ENCODE measurements at places on chromosomes 2 and 18. TPM values are rescaled to one million over a fixed set of nuclear protein-coding genes. Genes with fewer than 3 reads are reported as not detected.

VIL1 gene
- total RNA-seq, result 0.71 TPM

COX5B gene
- total RNA-seq, result 701 TPM

TBC1D8 gene
- total RNA-seq, result 17.4 TPM

UGT1A9 gene
- not detected for total RNA-seq

SNORC gene
- 0.27 TPM for total RNA-seq

SH3RF3 gene
- 10.0 TPM for total RNA-seq

HRH4 gene
- under 0.01 TPM for total RNA-seq

GRCh38 chr18:67731851-67732250, 215.3 kb upstream of the DSEL start:
- H3K27ac ChIP-seq, result no peak overlapping the region
- H3K36me3 ChIP-seq, result no peaks in the 10 kb centered on the region
- H3K27me3 ChIP-seq, result no peaks in the 10 kb centered on the region
- H3K4me3 ChIP-seq, result no peak overlapping the region
- no peak for DNase-seq

DNA sequence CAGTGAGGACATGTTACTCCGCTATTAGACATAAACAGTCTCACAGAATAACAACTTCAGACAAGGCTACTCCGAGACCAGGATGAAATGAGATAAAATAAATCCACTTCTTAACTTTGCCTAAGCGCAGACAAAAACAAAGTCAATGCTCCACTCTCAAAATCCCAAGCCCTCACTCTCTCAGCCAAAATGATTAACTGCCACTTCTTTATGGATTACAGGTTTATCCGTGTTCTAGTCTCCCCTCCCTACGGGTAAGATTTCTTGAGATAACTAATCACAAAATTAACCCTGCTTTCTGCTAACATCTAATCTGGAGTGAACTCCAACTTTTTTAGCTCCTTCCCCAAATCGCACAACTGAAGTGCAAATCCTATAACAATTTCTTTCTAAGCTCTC, 1.1 kb upstream of the CRYGC start:
- no peaks in the 10 kb centered on the region for H3K36me3 ChIP-seq
- H3K27me3 ChIP-seq, result no peaks in the 10 kb centered on the region
- DNase-seq, result no peak
- no peak overlapping the region for H3K27ac ChIP-seq

- no peaks in the 10 kb centered on the region for H3K4me1 ChIP-seq
- H3K27me3 ChIP-seq, result no peaks in the 10 kb centered on the region
- H3K36me3 ChIP-seq, result peaks cover 35% of the 10 kb centered on the region
- H3K4me3 ChIP-seq, result no peak overlapping the region
These were observed 13.2 kb downstream of the MFSD2B start for GRCh38 chr2:24022975-24023575.

GRCh38 chr18:5646739-5647138, 102.9 kb upstream of the EPB41L3 start:
- no peaks in the 10 kb centered on the region for H3K4me1 ChIP-seq
- DNase-seq, result no peak
- no peak overlapping the region for H3K27ac ChIP-seq

GRCh38 chr18:33116376-33116775, 324.1 kb downstream of the CCDC178 start:
- H3K27me3 ChIP-seq, result no peaks in the 10 kb centered on the region
- H3K27ac ChIP-seq, result no peak overlapping the region
- DNase-seq, result no peak
- H3K36me3 ChIP-seq, result no peaks in the 10 kb centered on the region
- no peaks in the 10 kb centered on the region for H3K4me1 ChIP-seq
- no peak overlapping the region for H3K4me3 ChIP-seq

DNA sequence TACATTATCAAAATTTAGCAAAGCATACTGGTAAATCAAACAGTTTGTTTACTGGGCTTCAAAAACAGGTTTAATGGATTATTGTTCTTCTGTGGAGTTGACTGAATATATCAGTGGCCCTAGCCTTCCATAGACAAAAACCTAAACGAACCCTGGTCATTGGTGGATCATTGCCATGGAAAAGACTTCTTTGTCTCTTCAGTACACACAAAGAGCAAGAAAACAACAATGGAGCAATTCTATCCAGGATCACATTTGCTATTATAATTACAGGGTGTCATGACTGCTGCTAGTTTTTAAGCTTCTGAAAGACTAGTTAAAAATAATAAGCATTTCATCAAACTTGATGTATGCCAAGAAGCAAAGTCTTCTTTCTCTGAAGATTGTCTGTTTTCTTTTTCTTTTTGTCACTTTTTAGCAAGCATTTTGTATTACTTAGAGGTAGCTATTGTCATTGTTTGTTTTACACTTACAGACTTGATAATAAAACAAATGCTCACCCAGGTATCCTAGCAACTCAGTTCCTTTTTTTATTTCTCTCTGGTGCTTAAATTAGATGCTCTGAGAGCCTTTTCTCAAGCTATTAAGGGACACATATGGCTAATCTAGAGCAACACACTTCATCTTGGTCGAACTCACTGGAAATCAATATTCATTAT, 1228.7 kb upstream of the DDX18 start:
- no peaks in the 10 kb centered on the region for H3K27me3 ChIP-seq
- DNase-seq, result no peak
- H3K4me1 ChIP-seq, result no peaks in the 10 kb centered on the region
- H3K36me3 ChIP-seq, result no peaks in the 10 kb centered on the region

GRCh38 chr2:207802650-207803049, 32.9 kb upstream of the FZD5 start:
- no peak overlapping the region for H3K27ac ChIP-seq
- H3K27me3 ChIP-seq, result no peaks in the 10 kb centered on the region
- H3K4me1 ChIP-seq, result no peaks in the 10 kb centered on the region
- no peak overlapping the region for H3K4me3 ChIP-seq
- DNase-seq, result no peak
- H3K36me3 ChIP-seq, result no peaks in the 10 kb centered on the region

DNA sequence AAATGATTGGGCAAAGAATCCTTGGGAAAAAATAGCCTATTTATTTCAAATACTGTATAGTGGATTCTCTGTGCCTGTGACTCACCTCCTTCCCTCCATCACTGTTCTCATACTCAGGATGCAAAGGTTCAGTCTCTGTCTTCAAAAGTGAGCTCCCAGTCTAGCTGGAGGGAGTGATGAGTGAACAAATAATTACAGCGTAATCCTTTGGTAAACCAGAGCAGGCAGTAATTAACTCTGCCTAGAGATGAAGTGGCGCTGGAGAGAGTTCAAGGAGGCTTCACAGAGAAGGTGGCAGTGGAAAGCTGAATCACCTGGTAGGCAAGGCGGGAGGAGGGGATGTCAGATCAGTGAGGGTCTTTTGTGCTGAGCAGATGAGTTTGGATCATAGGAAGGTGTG, 6.5 kb downstream of the DGUOK start:
- no peak overlapping the region for H3K27ac ChIP-seq
- peaks cover 33% of the 10 kb centered on the region for H3K4me1 ChIP-seq
- H3K27me3 ChIP-seq, result no peaks in the 10 kb centered on the region
- DNase-seq, result no peak
- no peak overlapping the region for H3K4me3 ChIP-seq

DNA sequence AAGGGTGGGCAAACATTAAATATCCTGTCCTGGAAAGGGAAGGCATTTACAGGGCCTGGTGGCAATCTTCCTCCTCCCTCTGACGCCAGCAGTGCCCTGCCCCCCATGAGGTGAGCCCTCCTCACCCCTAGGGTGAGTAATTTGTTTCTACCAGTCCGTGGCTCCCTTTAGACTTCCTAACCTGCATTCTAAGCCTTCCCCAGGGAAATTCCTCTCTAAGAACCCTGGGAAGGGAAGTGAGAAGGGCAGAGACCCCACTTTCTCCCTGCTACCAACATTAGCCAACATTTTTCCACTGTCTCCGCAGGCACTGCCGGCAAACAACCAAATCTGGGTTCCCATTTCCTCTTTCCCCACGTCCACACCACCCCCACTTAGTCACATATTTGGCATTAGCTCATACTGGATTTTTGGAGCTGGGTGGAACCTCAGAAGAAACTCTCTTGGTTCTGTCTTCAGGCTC, 69.3 kb downstream of the NRP2 start:
- peaks cover 91% of the 10 kb centered on the region for H3K36me3 ChIP-seq
- H3K27me3 ChIP-seq, result no peaks in the 10 kb centered on the region
- no peak for DNase-seq
- peak overlapping the region; percentile 94 for H3K27ac ChIP-seq
- H3K4me3 ChIP-seq, result no peak overlapping the region
- peaks cover 86% of the 10 kb centered on the region for H3K4me1 ChIP-seq

- H3K27me3 ChIP-seq, result no peaks in the 10 kb centered on the region
- no peaks in the 10 kb centered on the region for H3K36me3 ChIP-seq
- H3K4me1 ChIP-seq, result no peaks in the 10 kb centered on the region
- no peak for DNase-seq
- H3K27ac ChIP-seq, result no peak overlapping the region
These were observed 165.9 kb upstream of the RND3 start for GRCh38 chr2:150653351-150653750.

GRCh38 chr2:96154506-96155380, 9.5 kb upstream of the DUSP2 start:
- DNase-seq, result peak; percentile 50
- H3K27ac ChIP-seq, result no peak overlapping the region
- no peak overlapping the region for H3K4me3 ChIP-seq
- no peaks in the 10 kb centered on the region for H3K4me1 ChIP-seq
- H3K36me3 ChIP-seq, result no peaks in the 10 kb centered on the region
- H3K27me3 ChIP-seq, result peaks cover 7% of the 10 kb centered on the region

GRCh38 chr2:31317396-31317795, 83.4 kb downstream of the EHD3 start:
- no peak for DNase-seq
- H3K4me1 ChIP-seq, result peaks cover 26% of the 10 kb centered on the region
- H3K4me3 ChIP-seq, result no peak overlapping the region
- no peaks in the 10 kb centered on the region for H3K36me3 ChIP-seq
- H3K27me3 ChIP-seq, result no peaks in the 10 kb centered on the region
- no peak overlapping the region for H3K27ac ChIP-seq

- no peak overlapping the region for H3K4me3 ChIP-seq
- H3K4me1 ChIP-seq, result no peaks in the 10 kb centered on the region
- no peak overlapping the region for H3K27ac ChIP-seq
- no peak for DNase-seq
- no peaks in the 10 kb centered on the region for H3K36me3 ChIP-seq
These were observed 170.7 kb downstream of the ADCYAP1 start for GRCh38 chr18:1075322-1075721.

DNA sequence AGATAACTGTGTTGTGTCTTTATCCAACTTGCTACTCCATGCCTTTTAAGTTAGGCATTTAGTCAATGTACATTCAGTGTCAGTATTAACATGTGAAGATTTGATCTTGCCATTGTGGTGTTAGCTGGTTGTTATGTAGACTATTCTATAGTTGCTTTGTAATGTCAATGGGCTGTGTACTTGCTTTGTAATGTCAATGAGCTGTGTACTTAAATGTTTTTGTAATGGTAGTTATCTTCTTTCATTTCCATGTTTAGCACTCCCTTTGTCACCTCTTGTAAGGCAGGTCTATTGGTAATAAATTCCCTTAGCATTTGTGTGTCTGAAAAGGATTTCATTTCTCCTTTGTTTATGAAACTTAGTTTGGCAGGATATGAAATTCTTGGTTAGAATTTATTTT, 53.4 kb downstream of the MC4R start:
- DNase-seq, result no peak
- H3K27ac ChIP-seq, result no peak overlapping the region
- no peak overlapping the region for H3K4me3 ChIP-seq
- H3K36me3 ChIP-seq, result no peaks in the 10 kb centered on the region

DNA sequence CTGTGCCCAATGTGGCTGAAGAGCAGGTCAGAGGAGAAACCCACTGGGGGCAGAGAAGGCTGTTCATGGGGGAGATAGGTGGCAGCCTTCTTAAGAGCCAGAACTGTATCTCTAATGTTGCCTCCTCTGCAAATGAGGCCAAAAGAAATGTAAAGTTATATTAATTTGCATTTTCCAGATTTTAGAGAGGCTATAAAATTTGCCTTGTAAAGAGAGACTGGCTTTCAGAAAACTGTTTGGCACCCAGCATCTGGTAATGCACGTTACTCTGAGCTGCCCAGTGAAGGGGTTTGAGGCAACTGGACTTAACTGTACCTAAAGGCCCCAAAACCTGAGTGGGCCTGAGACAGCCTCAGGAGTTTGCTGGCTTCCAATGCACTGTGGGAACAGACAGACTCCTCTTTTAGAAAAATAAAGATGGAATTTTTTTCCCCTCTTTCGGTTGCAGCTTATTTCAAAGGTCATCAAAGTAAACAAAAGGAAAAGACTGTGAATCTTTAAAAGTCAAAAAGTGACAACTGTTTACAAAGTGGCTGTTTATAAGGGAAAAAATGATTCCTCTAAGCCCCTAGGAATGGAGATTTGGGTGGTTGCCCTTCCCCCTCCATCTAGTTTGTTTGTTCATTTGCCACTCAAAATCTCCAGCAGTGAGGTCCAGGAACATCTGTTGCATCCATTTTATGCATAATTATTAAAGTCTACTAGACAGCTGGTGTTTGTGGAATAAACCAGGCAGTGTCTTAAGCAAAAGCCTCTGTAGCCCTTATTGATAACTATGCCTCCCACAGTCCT, 132.2 kb upstream of the ZFP36L2 start:
- no peak overlapping the region for H3K4me3 ChIP-seq
- no peaks in the 10 kb centered on the region for H3K36me3 ChIP-seq
- DNase-seq, result peak; percentile 75
- peaks cover 22% of the 10 kb centered on the region for H3K4me1 ChIP-seq
- peak overlapping the region; percentile 68 for H3K27ac ChIP-seq

- no peak overlapping the region for H3K4me3 ChIP-seq
- H3K27me3 ChIP-seq, result no peaks in the 10 kb centered on the region
- H3K36me3 ChIP-seq, result no peaks in the 10 kb centered on the region
- peaks cover 16% of the 10 kb centered on the region for H3K4me1 ChIP-seq
- no peak overlapping the region for H3K27ac ChIP-seq
These were observed 65.8 kb upstream of the SLC35F5 start for GRCh38 chr2:113822087-113822815.

- no peaks in the 10 kb centered on the region for H3K27me3 ChIP-seq
- no peak overlapping the region for H3K27ac ChIP-seq
- H3K36me3 ChIP-seq, result no peaks in the 10 kb centered on the region
- no peak for DNase-seq
These were observed 336.5 kb downstream of the KCNS3 start for GRCh38 chr2:18214936-18215335.

- no peak overlapping the region for H3K27ac ChIP-seq
- no peaks in the 10 kb centered on the region for H3K27me3 ChIP-seq
- no peak for DNase-seq
- no peaks in the 10 kb centered on the region for H3K4me1 ChIP-seq
- H3K4me3 ChIP-seq, result no peak overlapping the region
- no peaks in the 10 kb centered on the region for H3K36me3 ChIP-seq
These were observed 74.1 kb downstream of the SMIM21 start for GRCh38 chr18:75353357-75353756.

- no peaks in the 10 kb centered on the region for H3K36me3 ChIP-seq
- no peaks in the 10 kb centered on the region for H3K4me1 ChIP-seq
- no peak overlapping the region for H3K4me3 ChIP-seq
- no peaks in the 10 kb centered on the region for H3K27me3 ChIP-seq
- DNase-seq, result no peak
These were observed 112.7 kb upstream of the SERPINE2 start for GRCh38 chr2:224151680-224152310.

- H3K4me1 ChIP-seq, result no peaks in the 10 kb centered on the region
- H3K36me3 ChIP-seq, result no peaks in the 10 kb centered on the region
- no peak for DNase-seq
- no peak overlapping the region for H3K27ac ChIP-seq
- no peaks in the 10 kb centered on the region for H3K27me3 ChIP-seq
These were observed 83.6 kb downstream of the MREG start for GRCh38 chr2:215929602-215930335.
